ENCODE measurements at places on chromosomes 2 and 18.

DNA sequence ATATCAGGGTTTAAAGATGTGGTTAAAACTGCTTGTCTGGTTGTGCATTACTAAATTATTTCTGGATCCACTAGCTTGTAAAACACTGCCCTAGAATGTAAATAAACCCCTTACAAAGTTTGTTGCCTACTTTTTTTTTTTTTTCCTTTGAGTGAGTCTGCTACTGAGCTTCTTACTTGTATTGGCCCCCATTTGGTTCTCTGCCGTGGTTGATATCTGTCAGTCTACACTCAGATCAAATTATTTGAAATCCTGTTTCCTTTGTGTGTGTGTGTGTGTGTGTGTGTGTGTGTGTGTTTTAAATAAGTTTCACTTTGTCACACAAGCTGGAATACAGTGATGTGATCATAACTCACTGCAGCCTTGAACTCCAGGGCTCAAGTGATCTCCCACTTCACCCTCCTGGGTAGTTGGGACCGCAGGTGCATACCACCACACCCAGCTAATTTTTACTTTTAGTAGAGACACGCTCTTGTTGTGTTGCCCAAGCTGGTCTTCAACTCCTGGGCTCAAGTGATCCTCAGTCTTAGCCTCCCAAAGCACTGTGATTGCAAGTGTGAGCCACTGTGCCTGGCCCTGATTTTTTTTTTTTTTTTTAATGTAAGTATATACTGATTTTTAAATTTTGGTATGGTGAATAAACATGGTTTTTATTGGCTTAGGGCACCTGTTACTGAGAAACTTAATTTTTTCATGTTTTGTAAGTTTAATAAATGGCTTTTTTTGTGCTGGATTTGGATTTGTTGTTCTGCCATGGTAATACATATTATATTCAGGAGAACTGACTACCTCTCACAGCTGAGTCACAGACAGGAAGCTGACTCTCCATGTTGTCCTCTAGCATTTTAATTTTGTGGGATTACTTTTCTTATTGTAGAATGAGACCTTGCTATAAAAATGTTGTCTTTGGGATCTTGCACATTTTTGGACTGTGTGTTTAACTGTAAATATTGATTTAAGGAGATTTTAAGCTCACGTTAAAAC, 48.5 kb downstream of the MAP4K4 start:
- no peak for DNase-seq

DNA sequence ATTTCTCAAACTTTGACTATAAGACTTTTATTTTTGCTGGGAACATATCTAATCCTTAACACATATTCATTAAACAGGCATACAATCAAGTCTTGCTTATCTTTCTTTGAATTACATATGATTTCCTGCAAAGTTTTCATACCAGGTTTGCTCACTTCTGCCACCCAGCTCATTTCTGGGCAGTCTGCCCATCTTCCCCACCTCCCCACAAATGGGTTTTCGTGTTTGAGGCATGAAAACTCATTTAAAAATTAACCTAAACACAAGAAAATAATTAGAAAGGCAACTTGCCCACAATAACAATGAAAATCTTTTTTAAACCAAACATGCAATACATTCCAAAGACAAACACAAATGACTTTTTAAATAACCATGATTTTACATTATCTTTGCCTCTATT, 3.4 kb downstream of the CHST9 start:
- DNase-seq, result no peak

DNA sequence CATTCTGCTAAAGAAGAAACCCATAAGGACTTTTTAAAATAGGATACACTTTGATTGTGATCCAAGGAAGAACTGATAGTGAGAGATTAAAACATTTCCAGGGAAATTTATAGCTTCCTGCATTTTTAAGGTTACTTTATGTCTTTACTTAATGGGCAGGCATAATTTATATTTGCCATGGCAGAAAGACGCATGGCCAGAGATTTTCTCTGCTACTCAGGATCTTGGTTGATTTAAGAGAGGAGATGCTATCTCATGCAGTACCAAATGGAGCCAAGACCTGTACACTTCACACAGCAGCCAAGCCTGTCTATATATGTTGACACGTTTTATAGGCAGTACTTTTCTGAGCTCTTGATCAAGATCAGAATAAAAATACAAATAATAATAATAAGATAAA, 60.9 kb upstream of the NT5C1B start:
- DNase-seq, result no peak

GRCh38 chr2:187775196-187775595, 221.0 kb upstream of the TFPI start:
- no peak for DNase-seq

DNA sequence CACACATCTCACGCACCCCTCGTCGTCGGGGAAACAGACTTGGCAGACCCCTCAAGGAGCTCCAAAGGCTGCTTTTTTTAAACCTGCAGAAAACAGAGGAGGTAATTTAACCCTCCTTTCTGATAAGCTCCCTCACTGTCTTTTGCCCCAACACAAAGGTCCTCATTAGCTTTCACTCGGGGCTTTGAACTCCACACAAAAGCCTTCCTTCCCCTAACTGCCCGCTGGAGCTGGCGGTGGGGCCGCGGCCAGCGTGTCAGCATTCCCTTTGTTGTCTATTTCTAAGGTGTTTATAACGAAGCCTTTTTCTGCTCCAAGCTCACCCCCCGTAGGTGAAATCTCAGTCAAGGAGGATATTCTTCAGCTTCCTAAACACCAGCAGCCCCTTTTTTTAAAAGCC, 43.5 kb upstream of the ID2 start:
- no peak for DNase-seq

GRCh38 chr2:196074631-196075030, 6.0 kb upstream of the DNAH7 start:
- no peak for DNase-seq

- DNase-seq, result no peak
Observed at GRCh38 chr2:225766431-225766830, 366.9 kb downstream of the NYAP2 start.

DNA sequence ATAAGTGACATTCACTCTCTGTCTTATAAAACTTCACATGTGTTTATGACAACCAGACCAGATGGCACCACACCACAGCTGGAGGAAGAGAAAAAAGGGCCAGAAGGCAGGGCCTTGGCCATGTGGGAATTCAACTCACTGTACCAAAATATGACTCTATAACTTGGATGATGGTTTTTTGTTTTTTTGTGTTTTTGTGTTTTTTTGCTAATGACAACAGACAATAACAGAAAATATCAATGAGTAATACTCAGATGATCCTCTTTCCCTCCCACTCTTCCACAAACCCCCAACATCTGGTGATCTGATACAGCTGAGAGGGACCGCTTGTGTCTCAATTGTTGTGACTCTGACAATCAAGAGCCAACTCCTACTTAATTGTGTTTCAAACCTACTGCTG, 12.4 kb downstream of the NMI start:
- no peak for DNase-seq

- DNase-seq, result no peak
Observed at GRCh38 chr2:42087857-42088195, 40.0 kb downstream of the PKDCC start.

DNA sequence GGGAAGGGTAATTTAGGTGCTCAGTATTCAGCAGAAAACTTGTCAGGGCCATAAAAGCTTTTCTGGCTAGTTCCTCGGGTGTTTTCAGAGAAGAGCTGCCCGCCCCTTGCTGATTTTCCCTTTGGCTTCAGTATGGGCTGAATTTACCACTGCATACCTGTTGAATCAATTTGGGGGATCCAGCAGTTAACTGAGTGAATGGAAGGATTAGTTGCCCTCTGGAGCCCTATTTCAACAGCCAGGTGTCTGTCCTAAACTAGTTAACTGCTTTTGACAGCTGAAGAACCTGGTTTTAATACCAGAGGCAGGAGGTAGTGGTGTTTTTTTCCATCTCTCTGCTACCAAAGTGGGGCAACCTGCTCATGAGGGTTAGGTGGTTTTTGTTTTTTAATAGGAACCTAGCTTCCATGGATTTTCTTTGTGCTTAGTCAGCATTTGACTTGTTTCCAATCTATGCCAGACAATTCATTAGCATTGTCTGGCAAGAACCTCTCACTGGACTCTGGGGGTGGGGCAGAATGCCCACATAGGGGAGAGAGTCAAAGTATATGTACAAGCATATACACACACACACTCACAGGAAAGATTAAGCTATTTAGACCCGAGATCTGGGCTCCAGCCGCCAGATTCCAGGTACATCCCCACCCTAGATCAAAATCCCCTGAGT, 166.5 kb upstream of the SIX3 start:
- no peak for DNase-seq

- DNase-seq, result no peak
Observed at GRCh38 chr2:217960351-217960750, 42.4 kb downstream of the TNS1 start.

GRCh38 chr2:29114586-29114945, 649 bp upstream of the CLIP4 start:
- no peak for DNase-seq

GRCh38 chr2:27016801-27017325, 15.9 kb upstream of the TMEM214 start:
- no peak for DNase-seq

DNA sequence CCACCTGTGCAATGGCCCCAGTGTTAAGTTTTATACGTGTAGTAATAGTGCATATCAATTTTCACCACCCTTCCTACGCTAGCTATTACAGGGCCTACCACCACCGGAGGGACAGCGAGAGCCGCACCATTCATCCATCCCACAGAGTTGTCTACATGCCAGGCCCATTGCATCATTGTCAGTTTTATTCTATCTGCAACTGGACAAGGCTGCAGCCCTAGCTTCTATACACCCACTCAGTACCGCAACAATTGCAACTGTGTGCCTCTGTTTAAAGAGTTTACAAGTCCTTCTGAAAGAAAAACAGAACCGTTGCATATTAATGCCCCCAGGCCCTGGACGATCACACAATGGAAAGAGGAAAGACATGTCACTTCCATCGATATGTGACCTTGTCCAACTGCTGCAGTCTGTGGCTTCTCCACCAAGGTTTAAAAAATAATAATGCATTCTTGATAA, 58.6 kb downstream of the ZEB2 start:
- DNase-seq, result no peak

DNA sequence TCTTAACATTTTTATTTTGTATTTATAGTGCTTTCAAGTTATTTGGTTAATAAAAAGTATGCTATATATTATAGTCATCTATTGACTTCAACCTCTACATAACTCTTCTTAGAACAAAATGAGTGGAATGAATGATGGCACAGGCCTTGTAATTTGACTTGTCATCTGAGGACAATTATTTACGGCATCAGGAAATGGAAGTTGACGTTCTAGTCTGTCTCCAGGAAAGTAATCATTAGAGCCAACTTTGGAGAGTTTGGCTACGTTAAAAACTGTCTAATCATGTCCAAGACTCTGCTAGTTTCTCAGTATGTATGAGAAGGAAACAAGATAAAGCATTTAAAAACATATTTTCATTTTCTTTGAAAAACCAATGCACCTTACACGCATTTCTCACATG, 353.6 kb downstream of the ARHGAP15 start:
- no peak for DNase-seq

DNA sequence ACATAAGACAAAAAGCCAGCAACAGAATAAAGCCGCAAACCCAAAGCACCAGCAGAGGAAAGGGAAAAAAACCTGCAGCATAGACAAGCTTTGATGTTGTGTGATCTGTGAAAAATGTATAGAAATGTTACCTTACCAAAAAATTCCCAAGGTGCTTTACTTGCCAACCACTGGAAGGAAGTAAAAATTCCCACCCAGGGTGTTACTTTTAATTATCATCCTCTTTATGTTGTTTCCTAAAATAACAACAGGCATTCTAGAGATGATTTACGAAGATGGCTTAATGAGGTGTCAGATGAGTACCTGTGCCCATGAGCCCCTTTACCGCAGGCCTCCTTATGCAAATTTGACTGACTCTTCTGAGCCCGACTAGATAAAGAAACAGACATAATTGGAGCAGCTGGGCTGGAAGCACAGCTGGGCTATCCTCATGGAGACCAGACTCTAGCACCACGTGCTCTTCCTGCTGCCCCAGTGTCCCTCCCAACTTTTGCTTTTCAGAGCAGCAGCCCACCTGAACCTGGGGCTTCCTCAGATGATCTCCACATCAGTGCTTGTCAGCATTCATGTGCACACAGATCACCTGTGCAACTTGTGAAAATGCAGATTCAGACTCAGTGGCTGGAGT, 41.5 kb downstream of the SRSF7 start:
- DNase-seq, result no peak

DNA sequence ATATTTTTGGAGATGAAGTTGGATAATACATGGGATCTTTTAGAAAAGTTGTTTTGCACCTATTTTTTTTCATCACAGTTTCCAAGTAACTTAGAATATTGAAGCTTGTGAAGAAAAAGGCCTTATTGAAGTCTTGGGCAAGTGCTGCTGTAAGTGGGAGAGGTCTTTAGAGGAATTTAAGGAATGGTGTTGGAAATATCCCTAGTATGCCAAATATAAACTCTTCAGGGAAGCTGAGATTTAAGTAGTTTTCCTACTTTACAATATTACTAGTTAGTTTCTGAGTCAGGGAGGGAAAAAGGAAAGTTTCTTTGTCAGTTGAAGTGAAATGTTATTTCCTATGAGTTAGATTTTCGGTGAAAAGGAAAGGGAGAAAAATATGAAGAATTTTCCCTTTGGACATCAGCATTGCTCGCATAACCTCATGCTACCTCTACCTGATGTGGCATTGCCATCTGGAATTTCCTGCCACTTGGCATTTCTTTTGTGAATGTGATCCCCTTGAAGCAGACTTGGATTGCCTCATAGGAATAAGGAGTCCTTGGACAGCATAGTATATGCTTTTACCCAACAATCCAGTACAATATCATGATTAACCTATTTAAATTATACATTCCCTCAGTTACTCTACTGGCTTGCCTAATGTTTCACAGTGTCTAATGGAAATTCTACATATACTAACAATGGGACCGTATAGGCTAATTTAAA, 12.1 kb downstream of the PLEKHH2 start:
- no peak for DNase-seq

GRCh38 chr2:231621051-231621879, 28.6 kb downstream of the TEX44 start:
- no peak for DNase-seq

- DNase-seq, result no peak
Observed at GRCh38 chr2:12008425-12009061, 262.1 kb downstream of the LPIN1 start.

- DNase-seq, result no peak
Observed at GRCh38 chr2:22126106-22126505, 1002.3 kb downstream of the TDRD15 start.

- no peak for DNase-seq
Observed at GRCh38 chr18:35467624-35468016, 30.1 kb downstream of the INO80C start.

GRCh38 chr2:101985793-101986164, 6.0 kb upstream of the IL1R2 start:
- DNase-seq, result no peak

DNA sequence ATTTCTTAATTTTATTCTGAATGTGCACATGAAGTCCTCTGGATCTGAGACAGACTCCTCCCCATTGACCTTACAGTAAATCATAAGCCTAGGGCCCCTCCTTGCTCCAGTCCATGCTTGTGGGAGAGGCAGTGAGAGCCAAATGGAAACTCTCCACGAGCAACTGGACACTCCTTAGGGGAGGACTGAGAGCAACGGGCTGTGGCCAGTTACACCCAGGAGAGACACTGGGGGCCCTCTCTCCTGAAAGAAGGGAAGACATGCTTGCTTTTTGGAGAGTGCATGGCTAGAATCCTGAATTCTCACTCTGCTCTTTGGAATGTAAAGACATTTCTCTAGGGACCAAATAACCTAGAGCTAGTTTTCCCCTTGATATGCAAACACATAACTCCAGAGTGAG, 49.0 kb upstream of the BIN1 start:
- no peak for DNase-seq

All from stimulated activated CD8-positive, alpha-beta memory T cell treated with anti-CD3 and anti-CD28 coated beads, Interleukin-4, amount 100 ng/mL, for 1 hour (primary cell).